ENCODE measurements at places on chromosomes 3 and 15.

DNA sequence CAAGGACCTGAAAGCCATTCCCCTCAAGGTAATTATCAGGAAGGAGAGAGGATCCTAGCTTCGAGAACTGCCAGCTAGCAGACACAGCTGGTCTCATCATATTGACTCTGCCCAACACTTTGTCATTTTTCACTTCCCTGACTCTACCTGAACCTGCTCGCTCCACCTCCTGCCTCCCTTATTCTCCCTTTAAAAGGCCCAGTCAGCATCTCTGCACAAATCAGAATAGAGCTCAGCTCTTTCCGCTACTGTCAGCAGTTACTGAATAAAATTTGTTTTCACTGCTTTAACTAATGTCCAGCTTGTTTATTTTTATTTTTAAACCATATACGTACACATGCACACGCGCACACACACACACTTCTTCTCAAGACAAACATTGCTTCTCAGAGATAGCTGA is 57.2 kb upstream of the MCF2L2 start:
- DNase-seq = no peak
- H3K27ac ChIP-seq = no peak overlapping the region
- H3K27me3 ChIP-seq = no peaks in the 10 kb centered on the region
- no peaks in the 10 kb centered on the region for H3K36me3 ChIP-seq
- peaks cover 5% of the 10 kb centered on the region for H3K4me1 ChIP-seq

GRCh38 chr3:15611018-15611417 is 9.5 kb downstream of the BTD start:
- H3K27me3 ChIP-seq = no peaks in the 10 kb centered on the region
- H3K27ac ChIP-seq = no peak overlapping the region
- no peak for DNase-seq
- H3K36me3 ChIP-seq = no peaks in the 10 kb centered on the region
- peaks cover 50% of the 10 kb centered on the region for H3K4me1 ChIP-seq

DNA sequence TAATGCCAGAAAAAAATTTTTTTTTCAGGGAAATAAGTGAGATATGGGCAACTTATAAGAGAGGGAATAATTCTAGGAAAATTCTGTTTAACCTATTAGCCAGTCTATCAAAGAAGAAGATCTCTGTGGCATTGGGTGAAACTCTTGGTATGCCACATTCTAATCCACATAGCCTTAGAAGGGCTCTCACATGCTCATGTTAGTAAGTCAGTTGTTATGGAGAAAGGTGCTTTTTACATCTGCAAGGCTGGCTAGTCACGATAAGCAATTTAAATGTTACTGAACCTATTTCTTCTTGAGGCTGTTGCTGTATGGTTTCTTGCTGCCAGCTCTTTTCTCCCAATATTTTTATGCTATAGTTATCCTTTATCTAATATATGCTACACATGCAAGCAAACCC is 89.9 kb upstream of the MAGI1 start:
- H3K4me3 ChIP-seq = no peak overlapping the region
- H3K36me3 ChIP-seq = no peaks in the 10 kb centered on the region
- H3K27me3 ChIP-seq = peaks cover 2% of the 10 kb centered on the region
- DNase-seq = no peak

DNA sequence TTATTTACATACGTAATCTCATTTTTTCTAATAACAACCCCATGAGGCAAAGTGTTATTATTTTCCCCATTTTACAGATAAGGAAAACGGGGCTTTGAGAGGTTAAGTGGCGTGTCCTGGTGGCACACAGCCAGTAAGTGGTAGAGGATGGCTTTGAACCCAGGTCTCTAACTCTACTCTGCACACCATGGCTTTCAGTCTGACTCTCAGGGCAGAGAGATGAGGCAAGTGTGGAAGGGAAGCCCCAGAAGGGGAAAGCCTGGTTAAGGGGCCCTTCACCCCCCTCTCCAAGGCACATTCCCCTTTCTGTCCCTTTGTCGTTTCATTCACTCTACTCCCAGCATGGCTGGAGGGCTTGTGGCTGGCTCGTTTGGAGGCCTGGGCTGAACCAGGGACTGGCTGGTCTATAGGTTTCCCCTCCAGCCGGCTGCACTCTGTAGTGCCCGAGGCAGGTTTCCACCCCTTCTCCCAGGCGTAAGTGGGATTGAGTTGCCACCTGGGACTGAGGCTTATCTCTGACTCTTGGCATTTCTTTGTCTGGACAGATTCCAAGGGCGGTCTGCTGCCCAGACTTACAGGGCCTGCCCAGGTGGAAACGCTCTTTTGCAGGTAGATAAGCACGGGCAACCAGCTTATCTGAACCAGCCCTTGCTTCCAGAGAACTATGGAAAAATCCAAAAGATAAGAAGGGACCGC is 12.1 kb downstream of the SEMA4B start:
- H3K4me1 ChIP-seq = peaks cover 22% of the 10 kb centered on the region
- H3K4me3 ChIP-seq = no peak overlapping the region
- H3K27ac ChIP-seq = no peak overlapping the region
- no peaks in the 10 kb centered on the region for H3K27me3 ChIP-seq
- H3K36me3 ChIP-seq = peaks cover 7% of the 10 kb centered on the region
- no peak for DNase-seq

GRCh38 chr15:99732751-99733267 is 428 bp downstream of the LYSMD4 start:
- peaks cover 52% of the 10 kb centered on the region for H3K4me1 ChIP-seq
- DNase-seq = no peak
- peak overlapping the region; percentile 56 for H3K27ac ChIP-seq
- H3K27me3 ChIP-seq = no peaks in the 10 kb centered on the region
- peaks cover 12% of the 10 kb centered on the region for H3K36me3 ChIP-seq

GRCh38 chr3:13022348-13023234 is 50.6 kb downstream of the IQSEC1 start:
- H3K4me1 ChIP-seq = no peaks in the 10 kb centered on the region
- no peak overlapping the region for H3K4me3 ChIP-seq
- H3K36me3 ChIP-seq = no peaks in the 10 kb centered on the region
- no peak overlapping the region for H3K27ac ChIP-seq
- H3K27me3 ChIP-seq = no peaks in the 10 kb centered on the region
- no peak for DNase-seq

DNA sequence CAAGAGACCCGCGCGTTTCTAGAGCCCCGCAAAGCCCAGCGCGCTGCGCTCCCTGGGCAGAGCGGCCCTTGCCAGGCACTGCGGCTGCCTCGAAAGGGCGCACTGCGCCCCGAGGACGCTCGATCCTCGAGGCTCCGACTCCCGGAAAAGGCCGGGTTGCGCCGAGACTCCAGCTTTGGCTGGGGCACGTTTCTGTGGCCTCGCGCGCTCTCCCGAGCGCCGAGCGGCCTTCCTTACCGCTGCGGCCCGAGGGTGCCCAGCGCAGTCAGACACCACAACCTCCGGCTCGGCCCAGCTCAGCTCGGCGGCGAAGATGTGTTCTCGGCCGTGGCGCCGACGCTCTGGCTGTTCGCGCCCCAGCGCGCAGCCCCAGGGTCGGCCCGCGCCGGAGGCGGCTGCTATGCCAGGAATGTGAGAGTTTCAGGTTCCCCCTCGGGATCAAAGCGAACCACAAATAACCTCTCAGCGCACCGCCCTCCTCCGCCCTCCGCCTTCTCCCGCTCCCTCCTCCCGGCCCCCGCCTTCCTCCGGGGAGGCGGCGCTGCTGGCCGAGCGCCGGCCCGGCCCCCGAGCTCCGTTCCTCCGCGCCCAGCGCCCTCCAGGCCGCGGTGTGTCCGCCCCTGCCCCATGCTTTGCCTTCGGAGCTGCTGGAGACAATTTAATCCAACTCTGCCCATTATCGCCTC is at the start of gene AMOTL2:
AMOTL2 (minus strand) TSS at position 343 of the 686 bp plus-strand sequence. CDS start 3,014 bp downstream, outside the sequence.
- peak; percentile 89 for DNase-seq
- peak within 1 kb of the TSS; percentile 89 for H3K4me3 ChIP-seq
- H3K27me3 ChIP-seq = peaks cover 24% of the 10 kb centered on the region
- peak within 1 kb of the TSS; percentile 97 for H3K27ac ChIP-seq

DNA sequence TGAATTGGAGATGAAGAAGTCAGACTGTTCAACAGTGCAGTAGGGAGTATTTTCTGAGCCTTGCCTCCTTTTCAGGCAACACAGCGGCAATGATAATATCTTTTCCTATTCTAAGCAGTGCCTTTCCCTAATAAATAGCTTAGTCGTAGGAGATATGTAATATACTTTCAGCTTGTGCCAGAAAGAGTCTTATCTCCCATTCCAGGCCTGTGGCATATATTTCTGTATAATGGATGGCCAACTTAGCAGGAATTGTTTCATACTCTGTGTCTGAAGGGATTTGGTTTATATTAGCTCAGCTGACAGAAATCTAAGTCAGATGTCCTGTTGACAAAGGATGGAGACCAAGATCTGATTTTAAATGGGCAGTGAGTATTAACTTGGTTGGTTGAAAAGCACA is 397.1 kb downstream of the CACNA2D3 start:
- H3K4me3 ChIP-seq = no peak overlapping the region
- DNase-seq = no peak
- no peaks in the 10 kb centered on the region for H3K27me3 ChIP-seq
- H3K4me1 ChIP-seq = no peaks in the 10 kb centered on the region
- H3K36me3 ChIP-seq = no peaks in the 10 kb centered on the region
- H3K27ac ChIP-seq = no peak overlapping the region

- H3K4me1 ChIP-seq = peaks cover 47% of the 10 kb centered on the region
- no peak overlapping the region for H3K4me3 ChIP-seq
- H3K27me3 ChIP-seq = no peaks in the 10 kb centered on the region
- no peak overlapping the region for H3K27ac ChIP-seq
- DNase-seq = peak; percentile 12
- H3K36me3 ChIP-seq = no peaks in the 10 kb centered on the region
These were observed 584.3 kb downstream of the NSUN3 start for GRCh38 chr3:94647131-94647530.

DNA sequence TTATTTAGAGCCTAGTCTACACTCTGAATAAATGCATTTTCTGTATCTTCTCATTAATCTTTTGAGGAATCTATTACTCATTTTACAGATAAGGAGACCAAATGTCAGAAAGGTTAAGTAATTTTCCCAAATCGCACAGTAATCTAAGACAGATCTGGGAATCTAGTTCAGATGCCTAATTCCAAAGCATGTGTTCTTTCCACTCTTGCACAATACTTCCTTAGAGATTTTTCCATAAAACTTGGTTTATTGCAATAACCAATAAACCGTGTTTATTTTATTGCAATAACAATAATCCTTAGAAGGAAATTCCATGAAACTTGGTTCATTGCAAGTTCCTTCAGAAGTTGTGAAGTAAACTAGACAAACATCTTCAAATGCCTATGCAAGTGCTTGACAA is 17.4 kb upstream of the COL8A1 start:
- H3K27me3 ChIP-seq = no peaks in the 10 kb centered on the region
- no peak overlapping the region for H3K4me3 ChIP-seq
- no peak for DNase-seq

- no peaks in the 10 kb centered on the region for H3K27me3 ChIP-seq
- no peak overlapping the region for H3K4me3 ChIP-seq
- H3K36me3 ChIP-seq = no peaks in the 10 kb centered on the region
- H3K27ac ChIP-seq = no peak overlapping the region
- DNase-seq = no peak
- H3K4me1 ChIP-seq = peaks cover 54% of the 10 kb centered on the region
These were observed 20.0 kb downstream of the GPD1L start for GRCh38 chr3:32126305-32127015.

GRCh38 chr15:77733579-77734300 is 101.0 kb upstream of the LINGO1 start:
- peaks cover 4% of the 10 kb centered on the region for H3K27me3 ChIP-seq
- H3K27ac ChIP-seq = no peak overlapping the region
- H3K36me3 ChIP-seq = no peaks in the 10 kb centered on the region
- H3K4me1 ChIP-seq = no peaks in the 10 kb centered on the region
- no peak overlapping the region for H3K4me3 ChIP-seq
- no peak for DNase-seq

DNA sequence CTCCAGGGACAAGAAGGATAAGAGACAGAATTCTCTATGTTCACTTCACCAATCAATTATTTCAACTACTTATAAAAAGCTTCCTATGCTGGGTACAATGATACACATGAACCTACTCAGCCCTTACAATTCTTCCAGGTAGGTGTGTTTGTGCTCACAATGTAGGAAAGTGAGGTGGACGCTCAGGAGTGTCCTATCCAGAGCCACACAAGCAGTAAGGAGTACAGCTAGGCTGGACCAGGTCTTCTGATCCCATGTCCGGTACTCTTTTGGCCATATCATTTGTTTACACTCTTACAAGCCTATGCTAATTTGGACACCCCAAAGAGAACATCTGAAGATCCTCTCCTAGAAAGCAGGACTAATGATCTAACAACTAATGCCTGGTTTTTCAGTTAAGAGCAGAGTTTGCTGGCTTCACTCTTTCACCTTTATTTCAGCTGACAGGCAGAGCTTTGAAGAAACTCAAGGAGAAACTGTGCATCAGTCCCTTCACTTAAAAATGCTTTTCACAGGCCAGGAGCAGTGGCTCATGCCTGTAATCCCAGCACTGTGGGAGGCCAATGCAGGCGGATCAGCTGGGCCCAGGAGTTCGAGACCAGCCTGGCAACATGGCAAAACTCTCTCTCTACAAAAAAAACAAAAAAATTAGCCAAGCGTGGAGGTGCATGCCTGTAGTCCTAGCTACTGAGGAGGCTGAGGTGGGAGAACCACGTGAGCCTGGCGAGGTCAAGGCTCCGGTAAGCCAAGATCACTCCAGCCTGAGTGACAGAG is 27.5 kb downstream of the IGF2BP2 start:
- H3K27ac ChIP-seq = peak overlapping the region; percentile 64
- H3K4me1 ChIP-seq = peaks cover 68% of the 10 kb centered on the region
- no peak for DNase-seq
- peaks cover 2% of the 10 kb centered on the region for H3K36me3 ChIP-seq

DNA sequence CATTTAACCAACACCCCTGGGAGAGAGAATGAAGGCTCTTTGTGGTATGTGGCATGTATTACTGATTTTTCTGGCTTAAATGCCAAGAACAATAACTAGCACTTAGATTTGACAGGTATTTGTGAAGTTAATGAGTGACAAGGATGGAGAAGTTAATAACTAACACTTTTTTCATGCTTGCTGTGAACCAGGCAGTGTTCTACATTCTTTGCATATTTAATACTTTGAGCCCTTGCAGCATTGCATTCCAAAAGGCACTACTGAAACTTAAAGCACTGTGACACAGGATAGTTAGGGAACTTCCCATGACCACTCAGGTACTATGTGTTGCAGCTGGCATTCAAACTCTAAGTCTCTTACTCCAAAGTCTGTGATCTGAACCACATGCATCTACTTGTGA is 650.6 kb downstream of the ZPLD1 start:
- H3K36me3 ChIP-seq = no peaks in the 10 kb centered on the region
- H3K4me1 ChIP-seq = no peaks in the 10 kb centered on the region
- H3K27ac ChIP-seq = no peak overlapping the region
- no peak overlapping the region for H3K4me3 ChIP-seq

DNA sequence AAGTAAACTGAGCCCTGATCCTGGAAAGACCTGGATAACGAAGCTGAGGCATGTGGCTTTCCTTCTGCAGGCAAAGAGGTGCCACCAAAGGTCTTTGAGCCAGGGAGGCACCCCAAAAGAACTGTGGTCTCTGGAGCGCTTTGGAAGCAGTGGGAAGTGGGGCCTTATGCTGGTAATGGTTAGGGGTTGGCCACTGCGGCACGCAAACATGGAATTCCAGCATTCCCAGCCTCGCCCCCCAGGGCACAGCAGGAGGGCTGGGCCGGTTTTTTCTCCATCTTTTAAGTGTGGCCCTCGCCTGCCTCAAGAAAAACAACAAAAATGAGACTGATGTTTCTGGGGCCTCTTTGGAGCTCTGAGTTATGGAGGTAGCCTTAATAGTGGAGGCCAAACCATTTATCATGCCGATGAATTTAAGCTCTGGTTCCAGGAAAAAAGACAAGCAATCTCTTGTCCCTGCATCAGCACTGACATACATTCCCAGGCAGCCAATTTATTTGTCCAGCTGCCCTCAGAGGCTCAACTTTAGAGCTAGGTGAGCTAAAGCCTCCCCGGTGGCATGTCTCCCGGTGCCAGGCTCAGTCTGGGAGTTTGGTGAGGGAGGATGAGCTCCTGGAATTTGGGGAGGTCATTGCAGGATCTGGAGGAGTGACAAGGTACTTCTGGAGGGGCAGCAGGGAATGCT is 109.0 kb downstream of the TLE3 start:
- DNase-seq = no peak
- no peak overlapping the region for H3K4me3 ChIP-seq
- no peak overlapping the region for H3K27ac ChIP-seq
- no peaks in the 10 kb centered on the region for H3K4me1 ChIP-seq

Data from HepG2 (cell line).